ENCODE measurements at places on chromosomes 5 and 9. TPM values are rescaled to one million over a fixed set of nuclear protein-coding genes. Genes with fewer than 3 reads are reported as not detected.
A peak's percentile ranks its signal among the peaks of the same experiment; 100 is the strongest.

GRCh38 chr5:132371603-132371994 lies 2.1 kb downstream of the SLC22A5 start:
- H3K36me3 ChIP-seq = no peaks in the 10 kb centered on the region
- peak overlapping the region; percentile 72 for H3K27ac ChIP-seq
- no peaks in the 10 kb centered on the region for H3K27me3 ChIP-seq
- DNase-seq = no peak
- H3K4me3 ChIP-seq = peak overlapping the region; percentile 64

The FAM221B gene
- polyA plus RNA-seq = not detected

The NREP gene
- polyA plus RNA-seq = 16.0 TPM

The ORM2 gene
- polyA plus RNA-seq = not detected

DNA sequence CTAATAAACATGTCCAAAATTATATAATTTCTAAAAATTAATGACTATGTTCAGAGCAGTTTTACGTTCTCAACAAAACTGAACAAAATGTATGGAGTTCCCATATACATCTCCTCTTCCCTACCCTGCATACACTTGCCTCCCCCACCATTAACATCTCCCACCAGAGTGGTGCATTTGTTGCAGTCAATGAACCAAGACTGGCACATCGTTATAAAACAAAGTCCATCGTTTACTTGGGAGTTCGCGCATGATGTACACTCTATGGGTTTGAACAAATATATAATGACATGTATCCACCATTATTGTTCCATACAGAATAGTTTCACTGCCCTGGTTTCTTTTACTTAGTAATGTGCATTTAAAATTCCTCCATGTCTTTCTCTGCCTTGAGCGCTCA lies 130.1 kb downstream of the APBA1 start:
- no peak overlapping the region for H3K4me3 ChIP-seq
- no peak overlapping the region for H3K27ac ChIP-seq
- H3K4me1 ChIP-seq = no peaks in the 10 kb centered on the region
- peaks cover 3% of the 10 kb centered on the region for H3K27me3 ChIP-seq
